ENCODE measurements at places on chromosomes 11 and 22. TPM values are rescaled to one million over a fixed set of nuclear protein-coding genes. Genes with fewer than 3 reads are reported as not detected.

DNA sequence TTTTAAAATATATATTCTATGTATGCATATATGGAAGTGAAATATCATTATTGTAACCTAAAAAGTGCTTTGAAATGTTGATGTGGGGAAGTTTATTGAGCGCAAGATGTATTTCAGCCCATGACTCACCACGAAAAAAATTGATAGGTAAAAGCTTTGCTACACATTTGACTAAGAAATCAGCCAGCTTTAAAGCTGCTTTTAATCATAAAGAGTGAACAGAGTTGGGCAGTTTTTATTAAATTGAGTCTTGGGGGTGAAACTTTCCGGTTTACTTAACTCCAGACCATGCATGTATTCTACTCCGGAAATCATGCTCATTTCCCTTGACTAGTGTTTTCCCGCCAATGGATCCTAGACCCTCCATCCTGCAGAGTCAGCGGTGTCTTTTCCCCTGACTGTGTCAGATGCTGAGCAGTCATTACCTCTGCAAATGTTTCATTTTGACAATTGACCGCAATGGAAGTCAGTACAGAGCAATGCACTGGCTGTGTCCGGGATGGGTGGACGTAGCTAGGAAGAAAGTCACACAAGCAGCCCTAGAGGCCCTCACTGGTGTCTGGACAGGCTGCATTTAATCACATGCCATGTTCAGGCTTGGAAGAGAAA is 47.2 kb upstream of the MPEG1 start:
- DNase-seq = no peak

DNA sequence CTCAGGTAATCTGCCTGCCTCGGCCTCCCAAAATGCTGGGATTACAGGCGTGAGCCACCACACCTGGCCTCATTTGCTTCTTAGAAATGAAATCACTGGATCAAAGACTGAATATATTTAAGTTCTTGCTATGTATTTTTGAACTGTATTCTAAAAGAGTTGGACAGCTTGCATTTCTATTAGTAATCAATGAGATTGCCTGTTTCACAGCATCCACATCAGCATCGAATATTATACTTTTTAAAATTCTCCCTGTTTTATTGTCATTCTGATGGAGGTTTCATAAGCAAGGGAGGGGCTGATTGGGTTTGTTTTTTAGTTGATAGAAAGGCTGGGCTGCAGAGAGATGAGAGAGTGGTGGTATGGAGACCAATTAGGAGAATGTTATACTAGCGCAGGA is 68.7 kb upstream of the CREB3L1 start:
- DNase-seq = no peak

The OR56A3 gene
- polyA plus RNA-seq = not detected

The OR10G4 gene
- polyA plus RNA-seq = not detected

DNA sequence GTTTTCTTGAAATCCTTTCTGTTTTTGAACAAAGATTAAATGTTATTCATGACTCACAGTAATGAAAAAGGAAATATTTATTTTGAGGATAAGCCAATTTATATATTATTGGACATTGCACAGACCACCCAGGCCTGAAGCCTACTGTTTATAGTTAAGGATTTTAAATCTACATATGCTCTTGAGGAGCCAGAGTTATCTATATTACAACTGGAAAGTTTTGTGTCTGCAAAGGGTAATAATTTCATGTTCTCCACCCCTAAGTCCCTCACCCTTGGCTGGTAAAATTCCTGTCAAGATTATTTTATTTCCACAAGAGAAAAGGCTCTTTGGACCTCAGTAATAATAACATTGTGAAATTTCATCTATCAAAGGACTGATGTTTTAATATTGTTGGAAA is 228.2 kb downstream of the TMEM135 start:
- peak; percentile 53 for DNase-seq

GRCh38 chr11:78371221-78371891 is 46.3 kb downstream of the GAB2 start:
- DNase-seq = no peak

DNA sequence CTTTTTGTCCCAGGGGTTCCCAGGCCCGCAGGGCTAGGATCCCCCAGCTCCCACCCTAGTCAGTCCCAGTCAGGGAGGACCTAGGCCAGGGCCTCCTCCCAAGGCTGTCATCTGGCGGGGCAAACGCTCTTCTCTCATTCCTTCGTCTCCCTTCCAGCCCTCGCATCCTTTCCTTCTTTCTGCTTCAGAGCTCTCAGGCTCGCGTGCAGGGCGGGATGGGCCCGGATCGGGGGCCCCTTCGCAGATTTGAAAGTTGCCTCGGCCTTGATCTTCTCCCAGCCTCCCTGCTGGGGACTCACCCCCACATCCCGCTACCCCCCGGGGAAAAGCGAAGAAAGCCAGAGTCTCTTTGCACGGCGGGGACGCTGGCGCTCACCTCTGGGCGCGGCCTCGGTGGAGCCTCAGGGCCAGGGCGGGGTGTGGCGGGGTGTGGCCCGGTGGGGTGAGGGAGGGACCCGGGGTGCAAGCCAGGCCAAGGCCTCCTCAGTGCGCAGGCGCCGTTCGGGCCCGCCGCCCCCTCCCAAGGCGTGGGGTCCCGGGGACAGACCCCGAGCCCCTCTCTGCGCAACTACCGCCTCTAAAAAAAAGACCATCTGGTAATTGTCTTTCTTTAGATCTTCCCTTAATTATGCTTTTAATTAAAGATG is 14.8 kb upstream of the PAX6 start:
- DNase-seq = no peak

The GGTLC2 gene
- polyA plus RNA-seq = not detected

The PLAAT2 gene
- 7.6 TPM for polyA plus RNA-seq

GRCh38 chr11:44223238-44223637 is 86.7 kb downstream of the ALX4 start:
- no peak for DNase-seq

DNA sequence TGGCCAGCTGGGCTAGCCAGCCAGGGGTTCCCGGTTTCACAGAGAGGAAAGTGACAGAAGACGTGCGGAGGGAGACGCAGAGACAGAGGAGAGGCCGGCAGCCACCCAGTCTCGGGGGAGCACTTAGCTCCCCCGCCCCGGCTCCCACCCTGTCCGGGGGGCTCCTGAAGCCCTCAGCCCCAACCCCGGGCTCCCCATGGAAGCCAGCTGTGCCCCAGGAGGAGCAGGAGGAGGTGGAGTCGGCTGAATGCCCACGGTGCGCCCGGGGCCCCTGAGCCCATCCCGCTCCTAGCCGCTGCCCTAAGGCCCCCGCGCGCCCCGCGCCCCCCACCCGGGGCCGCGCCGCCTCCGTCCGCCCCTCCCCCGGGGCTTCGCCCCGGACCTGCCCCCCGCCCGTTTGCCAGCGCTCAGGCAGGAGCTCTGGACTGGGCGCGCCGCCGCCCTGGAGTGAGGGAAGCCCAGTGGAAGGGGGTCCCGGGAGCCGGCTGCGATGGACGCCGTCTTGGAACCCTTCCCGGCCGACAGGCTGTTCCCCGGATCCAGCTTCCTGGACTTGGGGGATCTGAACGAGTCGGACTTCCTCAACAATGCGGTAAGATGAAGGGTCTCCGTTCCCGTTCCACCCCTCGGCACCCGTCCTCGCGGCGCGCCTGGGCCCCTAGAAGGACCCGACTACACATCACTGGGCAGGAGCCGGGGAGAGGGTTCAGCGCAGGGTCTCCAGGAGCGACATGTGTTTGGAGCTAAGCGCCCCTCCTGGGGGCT is at the start of gene CREB3L1:
Gene CREB3L1 (plus strand): TSS at position 41 of the 765 bp plus-strand sequence. CDS start 450 bp downstream, at position 491.
- DNase-seq = peak; percentile 91

The P2RY6 gene
- polyA plus RNA-seq = 1.2 TPM

GRCh38 chr22:31945971-31946680 is 1.8 kb downstream of the YWHAH start:
- DNase-seq = no peak

The KRTAP5-2 gene
- polyA plus RNA-seq = not detected

All from stomach (tissue), 19 donors.